Activated CD4-positive, alpha-beta T cell treated with anti-CD3 and anti-CD28 coated beads, Interleukin-2, amount 10 ng/mL, durations not matched to agents 7 days and 5 days (primary cell): ENCODE measurements at places on chromosomes 16 and 17.
A peak's percentile ranks its signal among the peaks of the same experiment; 100 is the strongest.

DNA sequence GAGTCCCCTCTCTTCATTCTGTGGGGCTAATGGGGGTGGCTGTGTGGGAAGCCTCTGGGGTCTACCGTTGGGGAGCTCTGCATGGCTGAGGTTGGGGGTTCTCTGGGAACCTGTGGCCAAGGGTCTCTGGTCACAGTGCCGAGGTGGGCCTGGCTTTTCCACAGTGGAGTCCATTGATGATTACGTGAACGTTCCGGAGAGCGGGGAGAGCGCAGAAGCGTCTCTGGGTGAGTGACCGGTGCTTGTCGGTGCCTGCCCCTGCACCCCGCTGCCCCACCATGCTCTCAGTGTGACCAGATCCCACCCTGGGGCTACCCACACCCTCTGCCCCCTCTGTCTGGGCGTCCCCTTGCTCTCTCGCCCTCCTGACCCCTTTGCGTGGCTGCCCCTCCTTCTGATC, 4.5 kb downstream of the LAT start:
- no peak for DNase-seq

GRCh38 chr17:3903881-3904290, 11.0 kb upstream of the CAMKK1 start:
- DNase-seq: no peak

DNA sequence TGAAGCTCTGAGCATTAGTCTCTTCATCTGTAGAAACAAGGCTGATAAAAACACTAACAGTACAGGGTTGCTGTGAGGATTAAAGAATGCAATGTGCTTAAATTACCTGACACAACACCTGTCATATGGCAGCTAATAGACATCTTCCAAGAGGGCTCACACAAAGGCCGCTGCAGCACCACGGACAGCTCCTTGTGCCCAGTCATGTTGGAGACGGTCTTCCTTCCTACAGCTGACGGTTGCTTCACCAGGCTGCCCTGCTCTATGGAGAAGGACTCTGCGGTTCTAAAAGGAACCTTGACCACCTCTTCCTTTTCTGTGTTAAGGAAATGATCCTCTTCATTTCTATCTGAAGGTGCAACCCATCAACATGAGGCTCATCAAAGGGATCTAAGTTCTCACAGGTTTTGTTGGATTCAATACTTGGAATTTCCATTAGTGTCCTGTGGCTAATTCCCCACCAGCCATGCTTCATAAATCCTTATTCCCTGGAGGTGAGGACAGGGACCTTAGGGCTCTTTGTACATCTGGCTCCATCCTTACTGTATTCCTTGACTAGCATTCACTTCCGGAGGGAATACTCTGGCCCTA, 138.9 kb upstream of the CES5A start:
- peak; percentile 65 for DNase-seq

DNA sequence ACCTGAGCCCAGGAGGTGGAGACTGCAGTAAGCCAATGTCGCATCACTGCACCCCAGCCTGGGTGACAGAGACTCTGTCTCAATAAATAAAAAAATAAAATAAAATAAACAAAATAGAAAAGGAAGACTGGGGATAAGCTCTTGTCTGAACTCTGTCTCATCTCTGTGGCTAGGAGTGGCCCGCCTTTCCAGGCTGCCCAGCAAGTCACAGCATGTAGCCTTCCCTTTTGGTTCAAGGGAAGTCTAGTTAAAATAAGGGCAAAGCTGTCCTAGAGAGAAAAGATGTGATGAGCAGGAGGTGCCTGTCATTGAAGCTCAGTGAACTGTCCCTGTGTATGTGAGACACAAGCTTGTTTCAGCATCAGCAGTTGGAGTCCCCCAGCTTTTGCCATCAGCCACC, 2.7 kb upstream of the GFAP start:
- DNase-seq: no peak

- DNase-seq: peak; percentile 84
Measured at GRCh38 chr16:57519796-57520360, 16.5 kb downstream of the CCDC102A start.

DNA sequence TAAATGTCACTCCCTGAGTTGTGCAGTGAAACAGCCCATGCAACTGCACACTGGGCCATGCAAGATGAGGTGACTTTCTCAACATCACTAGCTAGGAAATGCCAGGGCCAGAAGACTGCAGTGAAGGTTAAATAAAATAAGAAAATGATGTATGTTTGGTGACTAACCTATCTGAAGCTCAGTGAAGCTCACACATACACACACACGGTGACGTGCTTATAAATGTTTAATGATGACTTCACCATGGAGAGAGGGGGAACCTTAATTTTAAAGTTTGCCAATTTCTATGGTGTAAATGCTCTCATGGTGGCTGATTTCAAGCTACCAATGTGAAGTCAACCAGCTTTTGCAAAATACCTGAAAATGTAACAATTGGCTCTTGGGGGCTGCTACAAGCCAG, 166.4 kb downstream of the MAF start:
- no peak for DNase-seq
